ENCODE measurements at places on chromosomes 12 and 14.

- H3K36me3 ChIP-seq: no peaks in the 10 kb centered on the region
- H3K27me3 ChIP-seq: no peaks in the 10 kb centered on the region
- no peak overlapping the region for H3K4me3 ChIP-seq
- H3K4me1 ChIP-seq: peaks cover 13% of the 10 kb centered on the region
Measured at GRCh38 chr14:89493877-89494634, 77.0 kb upstream of the FOXN3 start.

DNA sequence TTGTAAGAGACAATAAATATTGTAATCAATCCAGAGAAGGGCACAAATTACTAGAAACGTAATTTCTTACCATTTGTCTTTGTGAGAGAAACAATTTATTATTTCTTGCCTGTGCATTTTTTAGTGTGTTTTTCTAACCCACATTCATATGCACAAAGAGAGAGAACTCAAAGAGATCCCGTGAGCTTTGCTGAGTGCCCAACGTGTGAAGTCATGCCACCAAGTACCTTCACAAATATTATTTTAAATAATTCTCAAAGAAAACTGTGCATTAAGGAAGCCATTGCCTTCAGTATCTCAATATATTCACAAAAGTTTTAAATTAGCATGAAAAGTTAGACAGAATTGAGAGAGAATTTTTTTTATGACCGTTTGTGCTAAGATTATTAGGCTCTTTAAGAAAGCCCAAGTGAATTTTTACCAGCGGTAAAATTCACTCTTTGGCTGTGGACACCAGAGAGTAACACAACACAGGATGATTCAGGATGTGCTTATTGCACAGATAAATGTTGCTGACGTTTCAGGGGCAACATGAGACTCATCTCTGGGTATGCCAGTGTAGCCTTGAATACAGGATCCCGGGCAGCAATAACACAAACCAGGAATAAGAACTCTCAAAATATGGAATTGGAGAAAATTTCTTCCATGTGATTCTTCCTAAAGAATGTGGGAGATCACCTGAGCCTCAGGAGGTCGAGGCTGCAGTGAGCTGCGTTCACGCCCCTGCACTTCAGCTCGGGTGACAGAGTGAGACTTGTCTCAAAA, 2.9 kb downstream of the ARHGDIB start:
- H3K36me3 ChIP-seq: no peaks in the 10 kb centered on the region
- DNase-seq: no peak
- H3K4me1 ChIP-seq: peaks cover 3% of the 10 kb centered on the region
- H3K27me3 ChIP-seq: no peaks in the 10 kb centered on the region
- H3K4me3 ChIP-seq: no peak overlapping the region

DNA sequence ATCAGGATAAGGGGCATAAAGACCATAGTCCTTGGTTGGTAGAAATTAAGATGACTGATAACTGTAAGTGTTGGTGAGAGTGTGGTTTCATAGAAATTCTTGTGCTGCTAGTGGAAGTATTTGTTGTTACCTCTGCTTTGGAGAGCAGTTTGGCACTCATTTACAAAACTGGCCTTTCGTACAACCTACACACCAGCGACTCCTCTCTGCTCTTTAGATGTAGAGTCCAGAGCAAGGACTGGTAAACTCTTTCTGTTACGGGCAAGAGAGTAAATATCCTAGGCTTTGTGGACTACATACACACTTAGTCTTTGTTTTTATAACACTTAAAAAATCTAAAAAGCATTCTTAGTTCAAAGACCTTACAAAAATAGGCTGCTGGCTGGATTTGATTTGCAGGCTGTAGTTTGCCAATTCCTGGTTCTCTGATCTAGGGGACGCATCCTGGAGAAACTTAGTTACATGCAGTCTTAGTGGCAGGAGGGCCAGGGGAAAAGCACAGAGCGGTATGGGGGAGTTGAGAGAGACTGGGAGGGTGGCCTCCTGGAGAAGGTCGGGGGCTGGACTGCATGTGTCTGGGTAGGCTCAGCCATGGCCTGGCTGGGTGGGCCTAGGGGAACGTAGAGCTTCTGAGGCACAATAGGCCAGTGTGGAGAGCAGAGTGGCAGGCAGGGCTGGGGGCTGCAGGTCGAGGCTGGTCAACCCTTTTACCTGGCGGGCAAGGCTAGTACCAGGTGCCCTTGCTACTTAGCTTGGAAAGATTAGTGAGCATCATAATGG, 55.3 kb upstream of the AMN start:
- no peaks in the 10 kb centered on the region for H3K27me3 ChIP-seq
- no peak overlapping the region for H3K4me3 ChIP-seq
- H3K36me3 ChIP-seq: peaks cover 7% of the 10 kb centered on the region
- H3K4me1 ChIP-seq: no peaks in the 10 kb centered on the region
- no peak overlapping the region for H3K27ac ChIP-seq
- DNase-seq: no peak

- H3K27ac ChIP-seq: no peak overlapping the region
- no peak for DNase-seq
- no peak overlapping the region for H3K4me3 ChIP-seq
- H3K36me3 ChIP-seq: peaks cover 15% of the 10 kb centered on the region
- H3K27me3 ChIP-seq: no peaks in the 10 kb centered on the region
- H3K4me1 ChIP-seq: no peaks in the 10 kb centered on the region
Measured at GRCh38 chr14:92093320-92093719, 13.1 kb downstream of the ATXN3 start.

- H3K4me3 ChIP-seq: no peak overlapping the region
- DNase-seq: no peak
- no peaks in the 10 kb centered on the region for H3K36me3 ChIP-seq
- no peaks in the 10 kb centered on the region for H3K27me3 ChIP-seq
- no peaks in the 10 kb centered on the region for H3K4me1 ChIP-seq
Measured at GRCh38 chr12:84043355-84043754, 869.2 kb downstream of the SLC6A15 start.

DNA sequence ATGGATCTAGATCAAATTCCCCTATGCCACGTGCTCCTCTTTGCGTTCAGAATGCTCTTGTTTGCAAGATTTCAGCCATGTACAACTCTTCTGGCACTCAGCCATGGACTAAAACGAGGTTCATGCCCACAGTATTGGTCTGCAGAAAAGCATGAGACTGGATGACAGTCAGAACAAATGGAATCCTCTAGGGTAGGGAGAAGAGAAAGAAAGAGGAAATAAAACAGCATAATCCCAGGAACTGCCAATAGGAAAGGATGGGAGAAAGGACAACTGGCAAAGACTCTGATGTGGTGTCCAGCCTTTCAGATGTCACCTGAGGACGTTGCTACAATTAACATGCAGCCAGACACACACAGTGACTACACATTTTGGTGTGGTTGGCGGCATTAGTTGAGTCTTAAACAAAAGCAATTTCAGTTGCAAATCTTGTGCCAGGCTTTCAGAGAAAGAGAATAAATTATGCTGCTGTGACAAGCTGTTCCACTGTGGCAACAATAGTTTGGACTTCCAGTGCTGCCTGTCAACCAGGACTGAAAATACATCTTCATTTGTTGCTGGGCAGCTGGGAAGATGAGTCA, 338.0 kb downstream of the RGS6 start:
- no peaks in the 10 kb centered on the region for H3K27me3 ChIP-seq
- no peak overlapping the region for H3K4me3 ChIP-seq

GRCh38 chr12:104207416-104208205, 8.0 kb upstream of the TXNRD1 start:
- no peak overlapping the region for H3K4me3 ChIP-seq
- no peak overlapping the region for H3K27ac ChIP-seq
- peaks cover 4% of the 10 kb centered on the region for H3K4me1 ChIP-seq
- H3K27me3 ChIP-seq: no peaks in the 10 kb centered on the region
- peak; percentile 27 for DNase-seq

GRCh38 chr12:91331371-91331770, 148.8 kb upstream of the DCN start:
- no peak for DNase-seq
- H3K4me1 ChIP-seq: peaks cover 5% of the 10 kb centered on the region
- no peaks in the 10 kb centered on the region for H3K27me3 ChIP-seq

DNA sequence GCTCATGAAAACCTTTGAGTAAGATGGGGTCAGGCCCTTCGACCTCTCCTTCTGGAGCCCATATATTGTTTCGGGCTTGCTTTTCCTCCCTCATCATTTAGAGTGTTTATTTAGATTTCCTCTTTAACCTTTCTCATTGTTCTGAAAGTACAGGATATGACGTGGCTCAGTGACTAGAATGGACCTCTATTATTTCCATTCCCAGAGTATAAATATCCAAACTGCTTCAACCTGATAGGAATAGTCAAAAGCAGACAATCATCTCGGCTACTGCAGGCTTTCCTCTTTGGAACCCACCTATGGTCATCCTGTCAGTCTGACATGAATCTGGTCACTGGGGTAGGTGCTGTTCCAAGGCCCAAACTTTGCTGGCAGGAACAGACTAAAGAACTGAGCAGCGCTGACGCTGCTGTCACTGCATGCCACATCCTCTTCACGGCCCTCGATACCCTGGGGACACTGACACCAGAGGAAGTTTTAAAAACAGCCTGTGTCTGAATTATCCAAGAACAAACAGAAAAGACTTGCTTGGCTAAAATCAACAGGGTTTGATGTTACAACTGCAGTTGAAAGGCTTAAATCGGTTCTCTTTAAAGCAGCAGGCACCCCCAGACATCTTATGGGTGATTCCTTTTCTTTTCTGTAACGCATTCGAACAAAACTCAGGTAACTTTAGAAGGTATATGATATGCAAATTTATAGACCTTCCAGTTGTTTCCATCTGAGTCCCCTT, 5.0 kb upstream of the DDX47 start:
- DNase-seq: peak; percentile 71
- H3K4me3 ChIP-seq: no peak overlapping the region
- H3K4me1 ChIP-seq: peaks cover 16% of the 10 kb centered on the region

GRCh38 chr14:55071870-55072640, 20.6 kb downstream of the MAPK1IP1L start:
- H3K36me3 ChIP-seq: peaks cover 1% of the 10 kb centered on the region
- H3K27me3 ChIP-seq: no peaks in the 10 kb centered on the region
- peak; percentile 94 for DNase-seq
- H3K4me3 ChIP-seq: no peak overlapping the region
- peak overlapping the region; percentile 64 for H3K27ac ChIP-seq

- peak; percentile 95 for DNase-seq
- H3K4me1 ChIP-seq: peaks cover 11% of the 10 kb centered on the region
- peak overlapping the region; percentile 81 for H3K27ac ChIP-seq
- no peaks in the 10 kb centered on the region for H3K27me3 ChIP-seq
- no peaks in the 10 kb centered on the region for H3K36me3 ChIP-seq
Measured at GRCh38 chr14:68535404-68536017, 257.4 kb downstream of the ZFP36L1 start.

GRCh38 chr12:23350808-23351207, 598.7 kb downstream of the SOX5 start:
- no peak for DNase-seq
- H3K36me3 ChIP-seq: no peaks in the 10 kb centered on the region
- no peak overlapping the region for H3K4me3 ChIP-seq
- H3K27ac ChIP-seq: no peak overlapping the region
- no peaks in the 10 kb centered on the region for H3K27me3 ChIP-seq

GRCh38 chr12:8156416-8156815, 399 bp upstream of the ZNF705A start:
- peaks cover 4% of the 10 kb centered on the region for H3K4me1 ChIP-seq
- no peak overlapping the region for H3K27ac ChIP-seq
- H3K27me3 ChIP-seq: no peaks in the 10 kb centered on the region
- DNase-seq: no peak

- no peak overlapping the region for H3K4me3 ChIP-seq
- no peak overlapping the region for H3K27ac ChIP-seq
- no peaks in the 10 kb centered on the region for H3K27me3 ChIP-seq
- peaks cover 29% of the 10 kb centered on the region for H3K36me3 ChIP-seq
- H3K4me1 ChIP-seq: peaks cover 51% of the 10 kb centered on the region
Measured at GRCh38 chr14:75450381-75451276, 22.8 kb downstream of the JDP2 start.

DNA sequence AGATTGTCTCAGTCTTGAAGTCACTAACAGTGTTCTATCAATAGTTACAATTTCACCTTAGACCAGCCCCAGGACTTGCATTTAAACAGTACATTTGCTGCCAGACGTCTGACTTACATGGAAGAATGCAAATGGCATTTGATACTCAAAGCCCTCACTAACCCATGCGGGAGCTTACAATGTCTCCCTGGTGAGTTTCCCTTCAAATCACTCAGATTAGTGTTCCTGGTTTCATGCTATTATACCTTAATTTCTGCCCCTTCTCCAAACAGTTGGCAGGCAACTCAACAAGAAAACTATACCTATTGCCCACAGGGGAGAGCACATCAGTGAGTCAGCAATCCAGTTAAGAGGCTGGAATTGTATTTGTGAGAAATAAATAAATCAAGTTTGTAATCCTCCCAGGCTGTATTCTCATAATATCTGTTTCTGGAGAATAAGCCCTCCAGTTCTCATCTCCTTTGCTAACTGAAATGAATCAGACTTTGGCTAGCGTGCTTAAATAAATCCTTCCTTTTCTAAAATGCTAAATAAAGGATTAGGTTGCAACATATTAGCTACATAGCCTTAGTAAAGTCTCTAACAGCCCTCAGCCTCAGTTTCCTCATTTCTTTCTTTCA, 23.7 kb downstream of the GSTZ1 start:
- no peak overlapping the region for H3K4me3 ChIP-seq
- peaks cover 4% of the 10 kb centered on the region for H3K4me1 ChIP-seq
- peak; percentile 59 for DNase-seq
- no peak overlapping the region for H3K27ac ChIP-seq
- no peaks in the 10 kb centered on the region for H3K27me3 ChIP-seq

- H3K27ac ChIP-seq: no peak overlapping the region
- no peak overlapping the region for H3K4me3 ChIP-seq
- H3K27me3 ChIP-seq: no peaks in the 10 kb centered on the region
Measured at GRCh38 chr14:38910092-38910491, 192.9 kb downstream of the SEC23A start.

- no peaks in the 10 kb centered on the region for H3K36me3 ChIP-seq
- H3K27ac ChIP-seq: no peak overlapping the region
- H3K4me3 ChIP-seq: no peak overlapping the region
- peaks cover 77% of the 10 kb centered on the region for H3K27me3 ChIP-seq
- H3K4me1 ChIP-seq: no peaks in the 10 kb centered on the region
Measured at GRCh38 chr12:54047160-54047963, 6.3 kb upstream of the HOXC4 start.

DNA sequence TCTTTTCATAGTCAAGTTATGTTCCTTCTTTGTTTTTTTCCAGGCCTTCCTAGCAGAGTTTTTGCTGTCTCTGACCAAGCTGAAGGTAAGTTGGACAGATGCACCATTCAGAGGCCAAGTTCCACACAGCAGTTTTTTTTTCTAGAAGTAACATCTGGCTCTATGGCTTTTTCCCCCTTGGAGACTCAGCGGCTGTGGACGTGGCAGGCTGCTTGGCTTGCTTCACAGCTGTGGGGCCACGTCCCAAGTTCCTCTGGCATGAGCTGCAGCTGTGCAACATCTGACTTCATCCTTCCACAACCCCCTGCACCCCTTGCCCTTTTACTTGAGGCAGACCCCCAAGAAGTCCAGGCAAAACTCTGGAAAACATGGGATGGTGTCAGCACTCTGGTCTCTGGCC, 24.2 kb upstream of the RHOJ start:
- H3K27ac ChIP-seq: no peak overlapping the region
- DNase-seq: peak; percentile 28
- no peak overlapping the region for H3K4me3 ChIP-seq
- peaks cover under 1% of the 10 kb centered on the region for H3K4me1 ChIP-seq
- no peaks in the 10 kb centered on the region for H3K27me3 ChIP-seq
- H3K36me3 ChIP-seq: no peaks in the 10 kb centered on the region

All from IMR-90 (cell line).